Posterior vena cava (tissue), 2 donors: ENCODE measurements at places on chromosomes 3 and 15. TPM values are rescaled to one million over a fixed set of nuclear protein-coding genes. Genes with fewer than 3 reads are reported as not detected.

DNA sequence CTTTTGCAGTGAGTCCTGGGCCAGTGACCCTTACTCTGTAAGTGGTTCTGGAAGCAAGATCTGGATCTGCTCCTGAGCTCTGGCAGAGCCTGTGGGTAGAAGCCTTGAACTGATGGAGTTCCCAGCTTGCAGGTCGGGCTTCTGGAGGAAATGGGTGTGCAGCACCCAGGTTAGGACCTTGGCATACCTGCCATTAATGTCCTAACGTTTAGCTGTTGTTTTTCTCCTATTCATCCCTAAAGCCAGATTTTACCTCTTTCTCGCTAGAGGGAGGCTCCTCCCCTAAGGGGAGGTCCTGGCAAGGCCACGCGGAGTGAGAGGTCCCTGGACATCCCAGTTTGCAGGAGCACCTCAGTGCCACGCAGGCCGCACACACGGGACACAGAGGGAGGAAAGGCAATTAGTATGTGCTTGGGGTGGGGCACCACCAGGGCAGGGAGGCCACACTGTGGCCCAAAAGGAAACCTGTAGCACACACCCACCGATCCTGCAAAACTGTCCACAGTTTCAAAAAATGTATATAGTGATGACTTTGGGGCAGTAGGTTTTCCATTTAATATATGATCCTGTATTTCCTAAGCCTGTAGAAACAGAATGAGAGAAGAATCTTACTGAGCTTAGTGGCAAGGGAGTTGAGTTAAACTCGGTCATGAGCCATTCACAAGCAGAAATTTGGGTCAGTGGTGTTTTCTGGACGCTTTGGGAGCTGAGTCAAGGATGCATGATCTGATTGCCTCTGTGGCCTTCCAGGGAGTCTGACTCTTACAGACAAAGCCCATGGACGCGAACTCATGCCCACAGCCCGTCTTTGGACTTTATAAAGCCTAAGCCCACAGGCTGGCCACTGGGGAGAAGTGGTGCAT, 148.7 kb downstream of the LRRK1 start:
- DNase-seq, result peak; percentile 62

DNA sequence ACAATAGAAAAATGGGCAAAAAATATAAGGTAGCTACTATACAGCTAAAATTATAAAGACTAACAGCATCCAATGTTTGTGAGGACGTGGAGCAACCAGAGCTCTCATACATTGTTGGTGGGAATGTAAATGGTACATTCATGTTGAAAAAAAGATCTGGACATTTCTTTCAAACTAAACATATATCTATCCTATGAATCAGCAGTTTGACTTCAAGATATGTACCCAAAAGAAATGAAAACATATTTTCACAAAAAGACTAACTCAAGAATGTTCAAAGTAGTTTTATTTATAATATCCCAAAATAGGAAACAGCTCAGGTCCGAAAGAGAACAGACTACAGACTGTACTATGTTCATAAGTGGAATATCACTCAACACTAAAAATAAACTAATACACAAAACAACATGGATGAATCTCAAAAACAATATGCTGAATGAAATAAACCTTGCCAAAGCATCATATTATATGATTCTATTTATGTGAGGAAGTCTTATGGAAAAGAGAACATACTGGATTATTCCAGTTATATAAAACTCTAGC, 8.8 kb upstream of the TTBK2 start:
- DNase-seq, result no peak

DNA sequence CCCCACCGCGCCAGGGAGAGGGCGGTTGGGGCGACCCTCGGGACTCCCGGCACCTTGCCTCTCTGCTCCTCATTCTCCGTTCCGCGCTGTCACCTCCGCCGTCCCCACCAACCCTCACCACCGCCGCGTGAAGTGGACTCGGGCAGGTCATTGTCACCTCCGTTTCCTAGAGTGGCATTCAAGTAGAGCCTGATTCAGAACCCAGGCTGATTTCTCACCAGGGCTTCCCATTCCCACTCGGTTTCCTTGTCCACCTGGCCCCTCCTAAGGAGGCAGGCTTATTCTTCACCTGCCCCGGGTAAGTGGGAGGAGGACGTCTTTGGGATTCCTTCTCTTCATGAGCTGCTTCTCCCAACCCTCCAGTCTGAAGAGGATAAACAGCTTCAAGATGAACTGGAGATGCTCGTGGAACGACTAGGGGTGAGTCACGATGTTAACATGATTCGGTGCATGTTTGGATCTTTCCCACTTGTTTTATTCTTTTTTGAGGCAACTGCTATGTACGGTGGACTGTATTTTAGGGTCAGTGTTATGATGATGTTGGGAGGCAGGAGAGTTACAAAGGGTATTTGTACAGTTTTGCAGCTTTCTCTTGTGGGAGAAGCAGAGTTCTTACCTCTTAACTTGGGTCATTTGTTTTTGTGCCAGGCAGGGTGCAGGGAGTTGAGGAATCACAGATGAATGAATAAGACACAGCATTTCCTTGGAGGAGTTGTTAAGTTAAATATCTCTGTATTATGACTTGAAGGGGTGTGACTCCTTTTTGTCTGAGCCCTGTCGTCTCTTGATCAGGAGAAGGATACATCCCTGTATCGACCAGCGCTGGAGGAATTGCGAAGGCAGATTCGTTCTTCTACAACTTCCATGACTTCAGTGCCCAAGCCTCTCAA, 692 bp downstream of the PSMD2 start:
- no peak for DNase-seq

Gene CLSTN2
- total RNA-seq, result 28.0 TPM

Gene C3orf52
- total RNA-seq, result 2.1 TPM

DNA sequence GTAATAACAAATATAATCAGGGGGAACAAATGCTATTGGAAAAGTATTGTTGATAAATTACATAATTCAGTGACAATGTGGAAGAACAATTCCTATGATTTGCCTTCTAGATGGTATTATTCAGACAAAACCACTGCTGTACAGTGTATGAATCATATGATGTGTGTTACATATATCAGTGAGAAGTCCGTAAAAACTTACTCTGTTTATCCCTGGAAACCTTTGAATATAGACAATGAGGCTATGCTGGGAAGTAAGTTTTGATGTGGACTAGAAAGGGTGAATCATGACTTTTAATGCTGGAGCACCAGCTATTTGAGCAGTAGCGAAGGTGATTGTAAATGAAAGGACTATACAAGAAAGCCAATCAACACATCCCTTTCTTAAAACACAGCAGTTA, 17.9 kb downstream of the C3orf38 start:
- no peak for DNase-seq

Gene SYNPR
- total RNA-seq, result not detected
